Activated naive CD8-positive, alpha-beta T cell treated with anti-CD3 and anti-CD28 coated beads, Interleukin-2, amount 50 U/mL, for 24 hours (primary cell): ENCODE measurements at places on chromosomes 3 and 15.

- DNase-seq: no peak
Measured at GRCh38 chr3:125161607-125162219, 50.8 kb downstream of the SLC12A8 start.

GRCh38 chr3:49164983-49165720, 979 bp downstream of the CCDC71 start:
- no peak for DNase-seq

DNA sequence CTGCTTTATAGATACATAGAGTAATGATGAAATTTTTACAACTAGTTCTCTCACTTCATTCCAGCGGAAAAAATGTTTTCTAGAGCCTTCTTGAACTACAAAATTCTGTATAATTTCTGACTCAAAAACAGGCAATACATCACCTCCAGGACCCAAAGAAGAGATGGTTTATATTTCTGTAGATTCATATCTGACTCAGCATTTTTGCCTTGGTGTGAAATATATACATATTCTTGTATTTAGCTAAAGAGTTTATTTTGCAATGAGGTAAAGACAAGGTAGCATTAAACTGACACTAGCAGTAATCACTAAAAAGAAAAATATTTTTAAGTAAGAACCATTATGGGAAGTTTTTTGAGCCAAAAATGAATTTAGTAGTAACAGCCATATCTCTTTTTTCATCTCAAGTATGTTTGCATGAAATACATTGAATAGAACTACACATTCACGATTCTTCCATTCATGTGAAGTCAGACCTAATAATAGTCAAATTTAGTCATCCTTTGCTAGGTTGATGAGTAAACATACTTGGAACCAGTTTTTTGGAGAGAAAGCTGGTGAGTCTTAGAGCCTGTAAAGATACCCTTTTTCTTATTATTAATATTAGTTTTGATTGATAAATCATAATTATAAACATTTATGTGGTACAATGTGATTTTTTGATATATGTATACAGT, 31.6 kb downstream of the COL8A1 start:
- no peak for DNase-seq

DNA sequence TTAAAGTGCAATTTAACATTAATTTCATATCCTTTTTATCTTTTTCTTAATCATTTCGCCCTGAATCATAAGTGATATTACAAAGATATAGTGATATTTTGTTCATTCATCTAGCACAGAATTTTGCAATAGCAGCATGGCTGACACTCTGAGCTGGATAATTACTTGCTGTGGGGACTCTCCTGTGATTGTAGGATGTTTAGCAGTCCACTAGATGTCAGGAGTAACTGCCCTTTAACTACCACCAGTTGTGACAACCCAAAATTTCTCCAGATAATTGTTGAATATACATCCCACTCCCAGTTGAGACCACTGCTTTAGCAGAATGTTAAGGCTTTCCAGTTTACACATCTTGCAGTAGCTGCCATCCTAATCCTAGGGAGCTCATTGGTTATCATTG, 196.8 kb upstream of the MBNL1 start:
- DNase-seq: no peak

GRCh38 chr15:32829436-32829835, 111.6 kb downstream of the GREM1 start:
- no peak for DNase-seq

GRCh38 chr3:27686642-27687041, 35.5 kb downstream of the EOMES start:
- no peak for DNase-seq

GRCh38 chr15:85142312-85142711, 160.7 kb downstream of the PDE8A start:
- DNase-seq: no peak

- DNase-seq: no peak
Measured at GRCh38 chr15:90545095-90545494, 15.4 kb downstream of the CRTC3 start.

DNA sequence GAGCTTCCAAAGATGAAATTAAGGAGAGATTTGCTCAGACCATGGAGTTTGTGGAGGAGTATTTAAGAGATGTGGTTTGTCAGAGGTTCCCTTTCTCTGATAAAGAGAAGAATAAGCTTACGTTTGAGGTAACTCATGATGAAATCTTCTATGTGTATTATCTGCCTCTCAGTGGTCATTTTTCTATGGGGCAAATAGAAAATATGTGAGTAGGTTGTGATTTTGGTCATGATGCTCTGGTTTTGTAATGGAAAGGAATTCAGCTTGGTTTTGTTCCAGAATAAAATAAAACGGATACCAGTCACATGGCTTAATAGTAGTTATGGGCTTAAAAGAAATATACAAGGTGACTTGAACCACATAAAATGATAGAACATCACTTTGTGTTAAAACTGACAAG, 181.1 kb downstream of the ITPR1 start:
- no peak for DNase-seq
